ENCODE measurements at places on chromosomes 13 and 19.
A peak's percentile ranks its signal among the peaks of the same experiment; 100 is the strongest.

DNA sequence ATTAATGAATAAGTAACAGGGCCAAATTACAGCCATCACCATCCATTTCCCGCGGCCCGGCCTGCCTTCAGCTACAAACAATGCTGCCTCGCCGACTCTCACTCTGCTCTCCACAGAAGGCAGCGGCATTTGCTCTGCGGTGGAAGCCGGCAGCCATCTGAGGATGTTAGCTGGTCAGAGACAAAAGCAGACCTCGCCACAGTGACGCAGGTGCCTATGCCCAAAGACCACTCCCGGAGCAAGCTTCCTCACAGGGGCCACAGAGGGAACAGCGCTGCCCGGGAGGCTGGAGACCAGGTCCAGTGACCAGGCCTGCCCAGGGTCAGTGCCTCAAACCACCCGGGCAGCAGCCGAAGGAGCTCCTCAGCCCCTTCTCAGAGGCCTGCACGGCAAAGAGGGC, 16.4 kb downstream of the PEPD start:
- DNase-seq = no peak

DNA sequence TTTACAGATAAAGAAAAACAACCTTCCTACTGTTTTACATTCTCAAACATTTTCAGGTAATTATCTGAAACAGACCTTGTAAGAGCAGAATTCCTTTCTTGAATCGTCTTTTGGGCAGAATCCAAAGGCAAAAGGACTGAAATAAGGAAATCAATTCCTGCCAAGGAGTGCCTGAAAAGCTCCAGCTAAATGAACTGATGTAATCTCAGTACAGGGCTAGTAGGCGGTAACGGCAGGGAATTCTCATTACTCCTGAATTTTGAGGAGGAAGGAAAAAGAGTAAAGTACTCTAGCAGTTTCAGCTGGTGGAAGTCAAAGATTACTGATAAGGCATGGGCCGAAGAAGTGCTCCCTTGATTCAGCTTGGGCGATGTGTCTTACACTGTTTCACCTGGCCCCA, 168.4 kb downstream of the PCDH9 start:
- no peak for DNase-seq

- no peak for DNase-seq
Measured at GRCh38 chr19:29540114-29540513, 14.3 kb downstream of the VSTM2B start.

DNA sequence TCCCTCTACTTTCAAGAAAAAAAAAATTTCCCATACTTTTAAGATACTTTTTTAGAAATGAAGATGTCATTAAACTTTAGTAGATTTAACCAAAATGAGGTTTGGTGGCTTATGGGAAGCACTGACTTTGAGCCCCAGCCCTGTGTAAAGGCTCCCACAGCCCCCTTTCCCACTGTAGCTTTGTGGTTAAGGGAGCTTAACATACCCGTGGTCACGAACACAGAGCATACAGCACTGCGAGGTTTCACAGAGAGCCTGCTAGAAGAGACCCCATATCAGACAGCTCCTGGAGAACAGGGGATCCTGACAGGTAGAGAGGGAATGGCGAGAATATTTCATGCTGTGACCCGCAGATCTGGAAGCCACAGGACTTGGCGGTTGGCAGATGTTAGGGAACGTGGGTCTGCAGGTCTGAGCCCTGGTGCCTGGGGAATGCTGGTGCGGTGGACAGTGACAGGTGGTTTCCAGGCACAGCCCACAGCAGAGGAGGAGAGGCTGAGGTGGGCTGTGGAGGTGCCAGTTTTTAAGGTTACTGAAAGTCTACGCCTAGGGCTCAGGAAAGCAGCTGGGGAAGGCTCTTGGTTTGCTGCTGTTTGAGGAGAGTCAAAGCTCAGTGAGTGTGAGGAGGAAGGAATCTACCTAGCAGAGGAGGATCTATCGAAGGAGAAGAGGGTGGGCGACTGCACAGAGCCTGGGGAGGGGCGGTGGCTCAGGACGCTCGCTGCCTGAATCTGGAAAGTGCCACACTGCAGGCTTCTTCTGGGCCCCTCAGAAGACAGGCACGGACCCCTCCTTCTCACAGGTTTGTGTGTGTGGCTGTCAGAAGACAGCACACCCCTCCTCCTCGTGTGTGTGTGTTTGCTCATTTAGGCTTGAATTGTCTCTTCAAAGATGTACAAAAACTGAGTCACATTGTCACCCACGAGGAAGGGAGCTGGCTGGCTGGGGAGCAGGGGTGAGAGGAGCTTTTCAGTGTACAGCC, 49.9 kb downstream of the SLC7A9 start:
- DNase-seq = no peak

DNA sequence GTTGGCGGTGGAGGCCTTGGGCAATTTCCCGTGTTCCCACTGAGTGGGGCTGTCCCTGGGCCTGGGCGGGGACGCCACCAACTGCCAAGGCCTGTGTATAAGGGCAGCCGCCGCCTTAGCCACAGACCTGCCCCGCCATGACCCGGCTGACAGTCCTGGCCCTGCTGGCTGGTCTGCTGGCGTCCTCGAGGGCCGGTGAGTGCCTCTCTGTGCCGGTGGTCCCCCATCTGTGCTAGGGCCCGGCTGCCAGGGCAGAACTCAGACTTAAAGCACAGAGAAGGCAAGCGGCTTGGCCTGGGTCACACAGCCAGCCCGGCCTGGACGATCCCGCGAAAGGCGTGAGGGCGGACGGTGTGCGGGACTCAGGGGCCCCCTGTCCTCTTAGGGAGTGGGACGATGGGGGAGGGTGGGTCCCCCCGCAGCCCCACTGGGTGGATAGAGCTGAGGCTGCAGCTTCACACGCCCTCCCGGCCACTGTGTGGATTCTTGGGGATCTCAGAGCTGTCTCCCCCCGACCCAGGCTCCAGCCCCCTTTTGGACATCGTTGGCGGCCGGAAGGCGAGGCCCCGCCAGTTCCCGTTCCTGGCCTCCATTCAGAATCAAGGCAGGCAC, at the start of gene AZU1:
Gene AZU1 (plus strand): TSS at position 128 of the 612 bp plus-strand sequence. CDS start 10 bp downstream, at position 138.
- DNase-seq = no peak

DNA sequence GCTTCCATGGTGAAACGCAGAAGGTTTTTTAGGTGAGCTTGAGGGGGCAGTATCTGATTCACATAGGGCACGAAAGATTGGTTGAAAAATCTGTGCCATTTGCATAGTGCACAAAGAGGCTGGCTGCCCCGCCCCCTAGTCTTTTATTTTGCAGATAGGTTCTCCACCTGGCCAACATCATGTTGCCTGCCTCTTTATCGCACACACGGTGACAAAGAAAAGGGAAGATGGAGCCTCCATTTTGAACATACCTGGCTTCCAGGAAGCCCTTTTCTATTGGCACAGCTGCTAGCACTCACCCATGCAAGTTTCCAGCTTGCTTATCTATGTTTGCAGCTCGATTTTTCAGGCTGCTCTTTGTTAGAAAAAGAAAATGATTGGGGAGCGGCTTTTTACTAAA, 316.2 kb upstream of the KLHL1 start:
- no peak for DNase-seq

DNA sequence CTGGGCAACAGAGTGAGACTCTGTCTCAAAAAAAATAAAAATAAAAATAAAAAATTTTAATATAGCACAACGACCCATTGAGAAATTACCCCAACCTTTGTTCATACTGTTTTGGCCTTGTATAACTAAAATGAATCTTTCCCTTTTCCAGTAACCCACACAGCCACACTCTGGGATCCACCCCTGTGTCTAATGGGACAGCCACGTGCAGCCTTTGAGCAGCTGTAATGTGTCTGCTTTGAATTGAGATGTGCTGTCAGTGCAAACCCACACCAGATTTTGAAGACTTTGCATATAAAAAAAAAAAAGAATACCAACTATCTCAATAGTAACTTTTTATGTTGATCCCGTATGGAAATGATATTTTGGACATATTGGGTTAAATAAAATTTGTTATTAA, 112.7 kb upstream of the UBL3 start:
- no peak for DNase-seq

DNA sequence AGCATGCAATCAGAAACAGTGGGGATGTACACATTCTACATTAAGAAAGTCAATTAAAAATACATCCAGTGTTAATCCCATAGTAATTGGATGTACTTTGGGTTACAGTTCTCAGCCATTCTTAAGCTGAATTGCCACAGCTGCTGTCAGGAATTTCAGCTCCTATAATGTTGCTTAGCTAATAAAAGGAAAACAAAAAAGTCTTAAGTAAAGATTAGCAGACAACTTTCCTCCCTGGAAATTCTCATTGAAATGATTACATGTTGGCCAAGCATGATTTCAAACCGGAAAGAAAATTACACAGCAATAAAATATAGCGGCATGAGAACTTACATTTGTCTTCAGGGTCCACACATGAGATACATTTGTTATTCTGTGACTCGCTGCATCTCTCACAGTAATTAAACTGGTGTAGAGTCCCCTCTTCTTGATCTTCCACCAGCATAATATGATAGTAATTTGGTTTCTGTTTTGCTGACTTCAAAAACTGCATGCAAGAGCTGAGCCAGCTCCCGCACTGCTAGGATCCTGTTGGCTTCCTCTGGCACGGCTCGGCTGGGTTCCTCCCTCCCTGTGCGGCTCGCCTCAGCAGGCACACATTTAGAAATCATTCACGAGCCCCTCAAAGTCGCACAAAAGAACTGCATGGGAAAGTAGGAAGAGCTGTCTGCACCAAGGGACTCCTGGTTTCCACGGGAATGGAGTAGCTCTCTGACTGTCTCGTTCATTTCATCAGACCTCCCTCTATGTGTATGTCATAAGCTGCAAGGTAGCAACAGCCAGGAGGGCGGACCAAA, at the start of gene HTR2A:
Gene HTR2A (minus strand): TSS at position 713 of the 797 bp plus-strand sequence. CDS start 1,147 bp downstream, outside the sequence.
- DNase-seq = no peak

GRCh38 chr19:6501740-6502648, at the start of gene TUBB4A:
TSS of gene TUBB4A (minus strand) at chr19:6502309. CDS start at chr19:6502212, 97 bp downstream.
- peak; percentile 55 for DNase-seq

GRCh38 chr13:112846411-112847115, 122.5 kb upstream of the MCF2L start:
- no peak for DNase-seq

DNA sequence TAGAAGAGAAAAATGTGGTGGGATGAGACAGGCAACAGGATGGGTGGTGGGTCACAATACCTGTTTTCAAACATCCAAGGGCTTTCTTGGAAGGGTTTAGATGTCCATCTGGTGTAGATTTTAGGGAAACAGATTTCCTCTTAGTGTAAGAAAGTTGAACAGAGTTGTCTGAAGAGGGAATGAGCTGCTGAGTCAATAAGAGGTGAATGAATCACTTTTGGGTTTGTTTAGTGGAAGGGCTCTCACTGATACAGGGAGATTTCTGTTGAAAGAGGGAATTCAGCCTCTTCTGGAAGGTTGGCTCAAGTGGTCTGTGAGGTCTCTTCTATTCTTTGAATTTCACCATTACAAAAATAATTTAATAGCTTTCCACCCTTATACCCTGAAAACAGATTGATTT, 54.6 kb downstream of the LACC1 start:
- no peak for DNase-seq

GRCh38 chr19:9847087-9847671, 12.1 kb downstream of the PIN1 start:
- DNase-seq = peak; percentile 59

- no peak for DNase-seq
Measured at GRCh38 chr13:113161433-113161832, 3.0 kb downstream of the PROZ start.

- no peak for DNase-seq
Measured at GRCh38 chr13:33550276-33550675, 264.7 kb upstream of the STARD13 start.

DNA sequence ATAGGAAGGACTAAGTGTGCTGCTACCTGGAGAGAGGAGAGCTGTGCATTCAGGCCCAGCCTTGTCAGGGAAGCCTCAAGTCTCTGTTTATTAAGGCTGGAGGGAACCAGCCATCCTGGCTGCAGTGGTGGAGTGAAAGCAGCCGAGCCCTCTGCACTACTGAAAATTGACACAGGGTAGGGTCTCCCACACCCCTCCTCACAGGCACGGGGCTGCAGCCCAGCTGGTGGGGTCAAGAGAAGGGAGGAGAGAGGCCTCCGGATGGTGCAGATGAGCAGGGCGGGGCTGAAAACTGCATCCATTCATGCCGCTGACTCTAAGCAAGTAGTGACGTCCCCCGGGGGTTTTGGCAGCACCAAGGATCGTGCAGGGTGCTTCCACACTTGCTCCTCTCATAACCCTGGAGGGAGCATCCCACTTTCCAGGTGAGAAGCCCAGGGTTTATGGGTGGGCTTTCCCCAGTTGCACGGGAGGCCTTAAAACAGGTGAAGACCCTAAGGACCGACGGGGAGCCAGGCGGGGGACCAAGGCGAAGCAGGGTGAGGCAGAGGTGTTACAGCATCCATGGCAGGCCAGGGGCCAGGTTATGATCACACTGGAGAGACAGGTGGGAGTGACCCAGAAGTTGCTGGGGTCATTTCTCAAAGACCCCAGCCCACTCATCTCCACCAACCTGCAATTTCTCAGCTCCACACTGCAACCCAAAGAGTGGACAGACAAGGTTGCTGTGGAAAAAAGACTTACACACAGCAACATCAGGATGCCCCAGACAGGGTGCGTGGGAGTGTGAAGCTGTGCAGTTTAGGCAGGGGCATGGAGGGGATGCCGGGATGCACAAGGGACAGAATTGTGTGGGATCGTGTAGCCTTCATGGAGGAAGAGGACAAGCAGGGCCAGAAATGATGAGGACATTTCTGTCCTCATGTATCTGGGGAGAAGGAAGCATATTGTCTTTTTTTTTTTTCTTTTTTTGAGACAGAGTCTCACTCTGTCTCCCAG, 36.8 kb downstream of the VSTM2B start:
- DNase-seq = no peak

GRCh38 chr13:92681239-92681638, 545.4 kb upstream of the GPC6 start:
- DNase-seq = no peak

GRCh38 chr19:55345101-55345817, 5.6 kb downstream of the KMT5C start:
- DNase-seq = no peak

DNA sequence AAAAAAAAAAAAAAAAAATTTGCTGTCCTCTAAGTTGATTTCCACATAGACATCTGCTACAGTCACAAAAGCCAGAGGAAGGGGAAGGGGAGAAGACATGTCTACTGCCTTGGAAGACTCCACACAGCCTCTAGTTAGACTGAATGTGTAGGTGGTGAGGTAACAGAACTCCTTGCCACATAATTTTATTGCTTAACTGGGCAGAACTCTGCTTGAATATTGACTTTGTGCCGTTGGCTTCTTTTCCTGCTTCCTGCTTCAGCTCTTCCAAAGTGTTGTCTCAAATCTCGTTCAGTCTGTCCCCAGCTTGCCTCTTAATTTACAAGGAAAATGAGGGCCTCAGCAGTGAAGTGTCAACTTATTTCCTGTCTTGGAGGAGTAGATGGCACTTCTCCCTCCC, 37.1 kb downstream of the ESD start:
- no peak for DNase-seq

GRCh38 chr19:30074096-30074495, 132.1 kb downstream of the URI1 start:
- DNase-seq = no peak

DNA sequence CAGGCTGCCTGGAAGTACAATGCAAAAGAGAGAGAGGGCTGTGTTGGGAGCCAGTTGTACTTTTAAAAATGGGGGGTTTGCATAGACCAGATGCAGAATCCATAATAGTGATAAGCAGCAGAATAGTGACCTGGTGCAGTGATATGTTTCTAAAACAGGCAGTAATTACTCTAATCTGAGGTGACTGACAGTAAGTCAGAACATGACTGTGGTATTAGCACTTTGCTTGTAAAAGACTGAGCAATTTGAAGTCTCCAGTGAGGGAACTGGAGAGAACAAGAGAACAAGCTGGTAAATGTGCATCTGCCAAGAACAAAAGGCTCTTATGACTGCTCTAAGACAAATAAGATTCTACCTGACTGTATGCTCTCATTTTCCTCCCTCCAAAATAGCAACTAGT, 383.4 kb downstream of the ITGBL1 start:
- no peak for DNase-seq

GRCh38 chr13:90613076-90613795, 734.3 kb upstream of the MIR17HG start:
- no peak for DNase-seq

All from activated CD8-positive, alpha-beta T cell treated with anti-CD3 and anti-CD28 coated beads, Interleukin-2, amount 10 ng/mL, durations not matched to agents 7 days and 5 days (primary cell).